ENCODE measurements at places on chromosomes 5 and 9. TPM values are rescaled to one million over a fixed set of nuclear protein-coding genes. Genes with fewer than 3 reads are reported as not detected.

TCOF1 gene
- 45.1 TPM for total RNA-seq

CDKN2B-AS1 gene
- 0.90 TPM for total RNA-seq

SLC34A1 gene
- not detected for total RNA-seq

PCDHB12 gene
- total RNA-seq, result 12.6 TPM

DMGDH gene
- total RNA-seq, result 7.1 TPM

GRCh38 chr9:109411798-109412352, 86.2 kb downstream of the PTPN3 start:
- DNase-seq, result no peak

DNA sequence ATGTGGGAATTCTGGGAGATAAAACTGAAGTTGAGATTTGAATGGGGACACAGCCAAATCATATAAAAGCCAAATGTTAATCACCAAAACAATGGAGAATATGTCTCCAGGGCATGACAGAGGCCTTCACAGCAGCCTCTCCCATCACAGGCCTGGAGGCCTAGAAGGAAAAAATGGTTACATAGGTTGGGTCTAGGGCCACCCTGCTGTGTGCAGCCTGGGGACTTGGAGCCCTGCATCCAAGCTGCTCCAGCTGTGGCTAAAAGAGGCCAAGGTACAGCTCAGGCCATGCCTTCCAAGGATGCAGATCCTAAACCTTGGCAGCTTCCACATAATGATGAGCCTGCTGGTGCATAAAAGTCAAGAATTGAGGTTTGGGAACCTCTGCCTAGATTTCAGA, 85.1 kb downstream of the JAKMIP2 start:
- no peak for DNase-seq

Data from tibial nerve (tissue), 4 donors.